ENCODE measurements at places on chromosomes 6 and 20.

GRCh38 chr6:168232062-168232461 is 87.5 kb downstream of the DACT2 start:
- DNase-seq: no peak

DNA sequence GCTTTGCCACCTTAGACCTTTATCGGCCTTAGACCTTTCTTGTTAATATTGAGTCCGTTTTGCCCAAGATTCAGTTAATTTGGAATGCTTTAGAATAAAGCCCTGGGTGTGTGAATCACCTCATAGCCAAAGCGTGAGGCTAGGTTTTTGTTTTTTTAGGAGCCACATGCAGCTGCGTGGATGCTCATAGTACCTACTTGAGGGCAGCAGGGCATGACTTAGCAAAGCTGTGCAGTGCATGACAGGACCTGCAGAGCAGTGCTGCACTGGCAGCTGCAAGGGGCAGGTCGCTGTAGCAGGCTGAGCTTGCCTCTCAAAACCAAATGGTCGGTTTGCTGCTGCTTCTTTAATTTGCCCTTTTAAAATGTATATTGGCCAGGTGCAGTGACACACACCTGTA is 116.1 kb downstream of the JAG1 start:
- DNase-seq: no peak

GRCh38 chr6:4822476-4822875 is 46.3 kb downstream of the CDYL start:
- DNase-seq: no peak

GRCh38 chr6:36822506-36823269 is 16.6 kb downstream of the CPNE5 start:
- DNase-seq: no peak

DNA sequence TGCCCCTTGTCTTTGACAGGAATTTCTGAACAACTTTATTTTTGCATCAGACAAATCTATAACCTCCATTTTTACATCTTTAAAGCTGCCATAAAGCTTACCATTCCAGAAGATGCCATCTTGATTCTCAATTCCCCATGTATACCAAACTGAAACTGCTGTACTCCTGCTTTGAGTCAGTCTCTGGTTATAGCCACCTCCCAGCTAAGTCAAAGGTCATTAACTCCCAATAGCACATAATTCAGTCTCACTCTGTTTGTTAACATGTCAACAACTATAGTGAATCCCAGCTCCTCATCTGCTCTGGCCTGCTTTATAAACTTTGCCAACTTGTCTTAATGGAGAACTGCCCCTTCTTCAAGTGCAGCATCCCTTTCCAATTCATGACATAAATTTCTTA is 343.6 kb downstream of the FRK start:
- DNase-seq: no peak

- peak; percentile 1 for DNase-seq
These were observed 373.5 kb upstream of the BTBD3 start for GRCh38 chr20:11544029-11544678.

Data from CD4-positive, alpha-beta T cell treated with Interleukin-6 at 100 ng/mL for 8 hours (primary cell).